ENCODE measurements at places on chromosomes 12 and 14.
A peak's percentile ranks its signal among the peaks of the same experiment; 100 is the strongest.

- DNase-seq: no peak
Observed at GRCh38 chr14:74955229-74956026, at the start of gene PGF. TSS of gene PGF (minus strand) at chr14:74955597. CDS start at chr14:74955242, 355 bp downstream.

GRCh38 chr14:98103705-98104104 lies 1168.3 kb downstream of the BCL11B start:
- no peak for DNase-seq

- no peak for DNase-seq
Observed at GRCh38 chr14:32779840-32780239, 158.8 kb upstream of the NPAS3 start.

GRCh38 chr12:41242603-41243002 lies 54.5 kb downstream of the PDZRN4 start:
- DNase-seq: no peak

- DNase-seq: no peak
Observed at GRCh38 chr12:75705749-75706711, 194.6 kb upstream of the KRR1 start.

GRCh38 chr14:95248432-95248831 lies 71.3 kb downstream of the CLMN start:
- DNase-seq: no peak

- no peak for DNase-seq
Observed at GRCh38 chr14:66652525-66653106, 144.7 kb downstream of the GPHN start.

DNA sequence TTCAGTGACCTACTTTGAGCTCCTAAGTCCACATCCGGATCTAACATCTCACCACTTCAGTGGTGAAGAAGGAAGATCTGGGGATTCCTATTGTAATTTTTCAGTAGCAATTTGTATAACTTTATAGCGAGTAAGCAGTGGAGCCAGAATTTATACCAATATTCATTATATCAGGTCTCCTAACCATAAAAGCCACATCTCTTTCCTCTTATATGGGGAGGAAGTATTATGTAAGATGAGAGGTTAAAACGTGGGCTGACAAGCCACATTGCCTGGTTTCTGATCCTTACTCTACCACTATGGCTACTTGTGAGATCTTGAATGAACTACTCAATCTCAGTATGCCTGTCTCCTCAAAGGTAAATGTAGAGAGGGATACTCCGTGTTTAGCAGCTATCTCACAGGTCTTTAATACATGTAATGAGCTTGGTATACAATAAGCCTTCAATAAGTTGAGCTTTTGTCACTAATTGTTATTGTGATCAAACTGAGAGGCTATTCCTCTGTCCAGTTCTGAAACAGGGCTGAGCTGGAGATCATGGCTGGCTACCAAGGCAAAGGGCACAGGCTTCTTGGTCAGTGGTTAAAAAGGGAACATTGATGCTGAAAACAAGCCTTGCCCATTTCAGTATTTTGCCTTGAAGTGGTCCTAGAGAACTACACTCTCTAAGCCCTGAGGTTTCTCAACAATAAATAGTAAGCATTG lies 3.3 kb upstream of the TMEM117 start:
- no peak for DNase-seq

GRCh38 chr12:24139035-24139434 lies 189.6 kb upstream of the SOX5 start:
- no peak for DNase-seq

DNA sequence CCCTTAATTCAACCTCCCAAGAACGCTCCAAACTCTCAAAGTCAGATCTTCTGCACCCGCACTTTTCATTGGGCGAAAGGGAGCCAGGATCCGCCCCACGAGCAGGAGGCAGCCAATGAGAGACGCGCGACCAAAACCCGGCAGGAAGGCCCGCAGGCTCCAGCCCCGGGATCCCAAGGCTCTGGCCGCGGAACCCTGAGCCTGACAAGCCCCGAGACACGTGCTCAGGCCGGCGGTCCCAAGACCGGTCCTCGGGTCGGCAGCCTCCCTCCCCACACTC lies 438 bp downstream of the DDX54 start:
- peak; percentile 66 for DNase-seq

DNA sequence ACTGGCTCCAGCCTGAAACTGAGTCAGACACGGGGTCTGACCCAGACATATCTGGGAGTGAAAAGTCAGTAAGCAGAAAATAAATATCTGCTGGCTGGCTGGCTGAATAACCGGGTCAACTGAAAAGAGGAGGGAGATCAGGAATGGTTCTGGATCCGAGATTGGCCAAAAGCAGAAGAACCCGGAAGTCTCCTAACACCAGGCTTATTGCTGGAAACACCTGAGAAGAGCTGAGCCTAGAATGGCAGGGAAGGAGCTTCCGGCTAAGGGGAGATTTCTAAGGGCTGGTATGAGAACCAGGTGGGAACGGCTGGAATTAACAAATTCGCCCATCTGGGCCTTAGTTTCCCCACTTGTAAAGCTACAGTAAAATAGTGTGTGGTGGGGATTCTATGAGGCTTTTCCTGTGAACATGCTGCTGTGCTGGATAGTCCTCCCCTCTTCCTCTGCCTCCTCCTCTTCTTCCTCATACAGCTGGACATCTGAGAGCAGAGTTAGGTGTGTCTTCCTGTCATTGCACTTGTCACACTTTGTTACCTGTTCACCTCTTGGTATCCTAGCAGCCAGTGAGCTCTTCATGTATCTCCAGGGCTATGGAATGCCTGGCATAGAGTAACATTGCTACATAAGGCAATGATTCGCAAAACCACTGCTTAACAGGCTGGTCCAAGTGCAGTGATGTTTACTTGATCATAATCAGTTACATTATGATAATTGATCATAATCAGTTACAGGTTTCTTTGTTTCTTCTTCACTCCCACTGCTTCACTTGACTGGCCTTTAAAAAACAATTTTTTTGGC lies 2.0 kb upstream of the SHMT2 start:
- DNase-seq: no peak

GRCh38 chr14:83864106-83864505 lies 1665.8 kb upstream of the FLRT2 start:
- no peak for DNase-seq

- DNase-seq: no peak
Observed at GRCh38 chr12:8742501-8742900, 44.7 kb downstream of the RIMKLB start.

GRCh38 chr14:21210023-21210422 lies 54.2 kb upstream of the OR5AU1 start:
- DNase-seq: no peak

- no peak for DNase-seq
Observed at GRCh38 chr12:82740129-82741000, 53.7 kb downstream of the TMTC2 start.

- DNase-seq: no peak
Observed at GRCh38 chr14:87001333-87001732, 991.6 kb downstream of the GALC start.

DNA sequence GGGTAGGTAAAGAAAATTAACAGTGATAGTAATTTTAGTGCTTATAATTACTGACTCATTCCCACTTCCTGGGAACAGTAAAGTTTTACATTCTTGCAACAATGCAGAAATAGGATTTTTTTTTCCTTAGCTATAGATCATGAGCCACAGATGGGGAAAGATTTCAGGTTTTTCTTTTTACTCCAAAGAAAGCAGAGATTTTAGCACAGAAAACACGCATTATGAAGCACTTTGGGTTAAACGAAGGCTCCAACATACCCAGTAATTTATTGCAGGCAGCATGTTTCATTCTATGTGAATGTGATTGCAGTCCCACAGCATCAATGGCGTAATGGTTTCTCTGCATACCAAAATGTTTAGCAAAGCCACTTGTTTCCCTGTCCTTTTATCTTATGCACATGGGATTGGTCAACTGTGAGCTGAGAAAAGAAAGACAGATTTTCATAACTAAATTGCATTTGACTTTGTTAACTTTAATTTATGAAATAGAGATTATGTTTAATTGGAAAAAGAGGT lies 124.6 kb upstream of the E2F7 start:
- no peak for DNase-seq

GRCh38 chr12:90322006-90322405 lies 613.4 kb upstream of the ATP2B1 start:
- DNase-seq: no peak

- no peak for DNase-seq
Observed at GRCh38 chr12:51377099-51377984, 13.9 kb downstream of the GALNT6 start.

- no peak for DNase-seq
Observed at GRCh38 chr14:24430682-24431568, 1.2 kb downstream of the KHNYN start.

DNA sequence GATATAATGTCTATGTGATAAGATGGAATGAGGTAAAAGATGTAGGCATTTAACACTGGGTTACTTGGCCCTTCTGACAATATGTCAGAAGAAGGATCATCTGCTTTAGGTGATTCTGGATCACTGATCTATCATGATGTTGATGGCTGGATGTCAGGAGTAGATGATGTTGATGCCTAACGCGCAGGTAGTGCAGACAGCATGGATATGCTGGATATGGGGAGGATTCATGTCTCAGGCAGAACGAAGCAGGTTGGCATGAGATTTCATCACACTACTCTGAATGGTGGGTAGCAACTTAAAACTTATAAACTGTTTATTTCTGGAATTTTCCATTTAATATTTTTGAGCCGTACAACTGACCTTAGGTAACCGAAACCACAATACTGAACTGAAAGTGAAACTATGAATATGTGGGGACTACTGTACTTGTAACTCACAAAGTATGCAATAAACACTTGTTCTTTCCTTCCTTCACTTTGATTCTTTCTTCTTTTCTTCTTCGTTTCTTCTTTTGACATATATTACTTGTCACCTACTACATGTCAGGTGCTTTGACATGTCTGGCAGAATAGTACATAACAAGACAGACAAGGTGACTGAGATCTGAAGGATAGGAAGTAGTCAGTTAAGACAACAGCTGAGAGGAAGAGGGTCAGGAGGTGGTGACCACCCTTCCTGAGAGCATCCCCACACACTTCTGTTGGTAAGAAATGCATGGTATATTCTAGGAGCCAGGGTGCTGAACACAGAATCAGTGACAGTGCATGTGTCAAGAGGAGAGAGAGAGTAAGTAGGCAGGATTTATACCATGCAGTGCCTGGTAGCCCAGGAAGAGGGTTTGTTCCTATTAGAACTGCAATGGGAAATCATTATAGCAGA lies 238.8 kb downstream of the PPFIA2 start:
- no peak for DNase-seq

GRCh38 chr14:103916636-103917262 lies 11.5 kb upstream of the TDRD9 start:
- DNase-seq: no peak

DNA sequence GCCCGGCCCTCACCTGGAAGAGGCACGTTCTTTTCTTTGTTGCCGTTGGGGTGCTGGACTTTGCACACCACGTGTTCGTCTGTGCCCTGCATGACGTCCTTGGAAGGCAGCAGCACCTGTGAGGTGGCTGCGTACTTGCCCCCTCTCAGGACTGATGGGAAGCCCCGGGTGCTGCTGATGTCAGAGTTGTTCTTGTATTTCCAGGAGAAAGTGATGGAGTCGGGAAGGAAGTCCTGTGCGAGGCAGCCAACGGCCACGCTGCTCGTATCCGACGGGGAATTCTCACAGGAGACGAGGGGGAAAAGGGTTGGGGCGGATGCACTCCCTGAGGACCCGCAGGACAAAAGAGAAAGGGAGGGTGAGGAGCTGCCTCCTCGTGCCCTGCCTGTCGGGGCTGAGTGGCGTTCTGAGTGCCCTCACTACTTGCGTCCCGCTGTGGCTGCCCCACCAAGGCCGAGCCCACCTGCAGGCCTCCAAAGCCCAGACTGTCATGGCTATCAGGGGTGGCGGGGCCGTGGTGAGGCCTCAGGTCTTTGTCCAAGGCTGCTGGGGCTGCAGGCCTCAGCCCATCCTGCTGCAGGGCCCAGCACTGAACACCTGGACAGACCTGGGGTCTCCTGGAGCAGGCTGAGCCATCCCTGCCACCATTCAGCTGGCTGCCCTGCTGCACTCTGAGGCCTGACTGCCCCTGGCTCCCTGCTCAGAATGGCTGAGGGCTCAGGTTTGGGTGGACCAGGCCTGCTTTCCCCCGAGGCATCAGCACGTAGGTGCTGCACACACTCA lies 329.7 kb downstream of the TMEM121 start:
- DNase-seq: no peak

DNA sequence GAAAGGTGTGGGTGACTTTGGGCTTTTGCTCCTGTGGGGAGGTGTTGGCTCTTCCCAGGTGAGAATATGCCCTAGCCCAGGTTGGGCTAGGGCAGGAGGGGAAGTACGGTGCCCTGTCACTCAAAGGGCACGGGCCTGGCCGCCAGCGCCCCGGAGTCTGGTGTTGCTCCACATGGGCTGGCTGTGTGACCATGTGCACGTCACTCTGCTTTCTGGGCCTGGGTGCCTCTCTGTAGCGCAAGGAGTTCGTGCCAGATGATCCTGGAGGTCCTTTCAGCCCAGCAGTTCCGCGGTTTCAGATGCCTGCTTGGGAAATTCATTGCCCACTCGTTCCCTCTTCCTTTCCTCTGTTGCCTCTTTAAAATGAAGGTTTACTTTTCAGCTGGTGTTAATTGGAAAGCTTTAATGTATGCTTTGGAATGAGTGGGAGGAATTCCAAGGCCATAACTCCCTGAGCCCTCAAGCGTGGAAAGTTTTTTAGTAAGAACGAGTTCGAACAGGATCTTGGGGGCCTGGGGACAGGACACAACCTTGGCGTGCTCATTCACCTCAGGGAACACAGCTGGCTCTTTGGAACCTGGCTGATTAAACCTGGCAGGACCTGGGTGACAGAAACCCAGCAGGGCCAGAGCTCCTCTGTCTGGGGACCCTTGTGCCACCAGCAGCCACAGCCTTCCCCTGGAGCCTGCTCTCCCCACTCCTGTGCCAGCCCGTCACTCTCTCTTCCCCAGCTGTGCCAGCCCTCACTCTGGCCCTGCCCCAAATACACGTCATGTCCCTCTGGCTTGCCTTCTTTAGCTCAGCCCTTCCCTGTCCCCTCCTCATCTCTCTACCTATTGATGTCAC lies 42.8 kb downstream of the TSPAN9 start:
- DNase-seq: no peak

DNA sequence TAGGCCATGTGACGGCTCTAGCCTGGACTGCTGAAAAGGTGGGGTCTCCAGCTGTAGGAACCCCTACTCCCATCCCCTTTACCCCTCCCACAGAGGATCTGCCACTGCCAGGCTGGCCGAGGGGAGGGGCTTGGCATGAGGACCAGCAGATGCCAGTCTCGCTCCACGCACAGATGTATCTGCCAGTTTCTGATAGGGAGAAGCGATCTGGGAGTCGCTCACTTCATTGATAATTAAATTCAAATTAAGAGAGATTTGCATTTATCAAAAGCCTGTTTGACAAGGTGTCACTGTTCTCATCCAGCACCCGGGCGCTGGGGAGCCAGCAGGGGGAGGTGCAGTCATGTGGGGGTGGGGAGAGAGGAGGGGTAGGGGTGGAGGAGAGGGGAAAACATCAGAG lies 217.6 kb upstream of the MYL2 start:
- DNase-seq: no peak

- peak; percentile 98 for DNase-seq
Observed at GRCh38 chr12:3200032-3200617, 122.9 kb downstream of the TSPAN9 start.

DNA sequence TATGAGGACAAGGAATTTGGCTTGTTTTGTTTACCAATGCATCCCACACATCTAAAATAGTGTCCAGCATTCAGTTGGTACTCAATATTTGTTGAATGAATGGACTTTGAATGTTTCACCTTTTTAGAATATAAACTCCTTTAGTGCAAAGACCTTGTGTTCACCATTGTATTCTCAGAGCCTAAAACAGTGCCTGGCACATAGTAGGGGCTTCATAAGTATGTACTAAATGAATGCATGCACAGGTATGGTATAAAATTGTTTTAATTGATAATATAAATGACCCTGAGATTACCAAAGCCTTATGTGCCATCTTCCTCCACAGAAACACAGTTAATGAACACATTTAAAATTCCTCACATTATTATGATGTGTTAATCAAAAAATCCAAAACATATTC lies 5.0 kb upstream of the NFYB start:
- no peak for DNase-seq
